Upper lobe of left lung (tissue), 6 donors: ENCODE measurements at places on chromosomes 7 and 10. TPM values are rescaled to one million over a fixed set of nuclear protein-coding genes. Genes with fewer than 3 reads are reported as not detected.

- no peak for DNase-seq
Observed at GRCh38 chr7:95794917-95795515, 22.7 kb downstream of the DYNC1I1 start.

- no peak for DNase-seq
Observed at GRCh38 chr10:50384238-50384637, 132.9 kb upstream of the ASAH2 start.

- DNase-seq = no peak
Observed at GRCh38 chr10:35346248-35346647, 9.9 kb downstream of the CCNY start.

DNA sequence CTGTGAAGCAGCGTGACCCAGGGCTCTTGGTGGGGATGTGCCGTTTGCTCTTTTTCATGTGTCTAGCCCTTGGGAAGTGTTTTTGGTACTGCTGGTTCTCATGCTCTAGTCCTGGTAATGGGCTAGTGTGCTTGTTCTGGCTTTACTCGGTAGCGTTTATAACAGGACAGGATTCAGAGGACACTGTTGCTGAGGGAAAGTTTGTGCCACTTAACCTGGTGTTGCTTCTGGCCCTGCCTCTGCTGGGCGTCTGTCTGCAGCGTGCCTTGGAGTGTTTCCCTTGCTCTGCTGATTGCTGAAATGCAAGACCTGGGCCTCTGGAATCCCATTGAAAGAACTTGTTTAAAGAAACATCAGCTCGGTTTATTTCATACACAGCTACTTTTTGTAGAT, 35.0 kb downstream of the INPP5A start:
- DNase-seq = no peak

GRCh38 chr10:112698818-112699164, 251.3 kb upstream of the TCF7L2 start:
- no peak for DNase-seq

DNA sequence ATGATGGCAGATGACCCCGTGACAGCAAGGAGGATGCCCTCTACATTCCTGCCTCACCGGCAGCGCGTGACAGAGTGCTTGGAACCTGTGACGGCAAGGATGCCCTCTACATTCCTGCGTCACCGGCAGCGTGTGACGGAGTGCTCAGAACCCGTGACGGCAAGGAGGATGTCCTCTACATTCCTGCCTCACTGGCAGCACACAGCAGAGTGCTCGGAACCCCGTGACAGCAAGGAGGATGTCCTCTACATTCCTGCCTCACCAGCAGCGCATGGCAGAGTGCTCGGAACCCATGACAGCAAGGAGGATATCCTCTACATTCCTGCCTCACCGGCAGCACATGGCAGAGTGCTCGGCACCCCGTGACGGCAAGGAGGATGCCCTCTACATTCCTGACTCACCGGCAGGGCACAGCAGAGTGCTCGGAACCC, 231.0 kb downstream of the DIP2C start:
- no peak for DNase-seq

- DNase-seq = no peak
Observed at GRCh38 chr7:32681174-32681518, 185.9 kb downstream of the AVL9 start.

DNA sequence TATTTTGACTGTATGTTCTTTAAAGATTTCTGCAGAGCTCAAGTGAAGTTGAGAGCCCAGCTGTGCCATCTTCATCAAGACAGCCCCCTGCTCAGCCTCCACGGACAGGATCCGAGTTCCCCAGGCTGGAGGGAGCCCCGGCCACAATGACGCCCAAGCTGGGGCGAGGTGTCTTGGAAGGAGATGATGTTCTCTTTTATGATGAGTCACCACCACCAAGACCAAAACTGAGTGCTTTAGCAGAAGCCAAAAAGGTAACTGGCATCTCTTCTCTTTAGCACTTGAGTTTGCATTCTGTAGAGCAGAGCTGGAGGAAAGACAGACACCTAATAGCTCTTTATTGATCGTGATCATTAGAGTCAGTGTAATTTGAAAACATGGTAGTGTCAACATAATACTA, 33.7 kb downstream of the MCM10 start:
- DNase-seq = no peak

DNA sequence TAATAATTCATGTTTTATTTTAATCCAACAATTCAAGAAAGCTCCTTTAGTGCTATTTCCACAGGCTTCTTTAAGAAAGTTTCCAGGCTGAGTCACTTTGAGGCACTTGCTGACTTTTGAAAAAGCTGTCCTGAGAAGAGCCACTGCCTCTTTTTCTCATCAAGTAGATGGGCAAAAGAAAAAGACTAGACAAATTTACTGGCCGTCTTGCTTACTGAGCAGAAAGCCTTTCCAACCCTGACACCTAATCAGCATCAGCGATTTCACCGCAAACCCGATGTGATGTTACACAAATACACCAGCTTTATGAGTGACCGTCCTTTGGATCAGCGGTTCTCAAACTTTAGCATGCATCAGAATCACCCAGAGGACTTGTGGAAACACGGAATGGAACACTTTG, 24.3 kb downstream of the CTTNBP2 start:
- no peak for DNase-seq

DNA sequence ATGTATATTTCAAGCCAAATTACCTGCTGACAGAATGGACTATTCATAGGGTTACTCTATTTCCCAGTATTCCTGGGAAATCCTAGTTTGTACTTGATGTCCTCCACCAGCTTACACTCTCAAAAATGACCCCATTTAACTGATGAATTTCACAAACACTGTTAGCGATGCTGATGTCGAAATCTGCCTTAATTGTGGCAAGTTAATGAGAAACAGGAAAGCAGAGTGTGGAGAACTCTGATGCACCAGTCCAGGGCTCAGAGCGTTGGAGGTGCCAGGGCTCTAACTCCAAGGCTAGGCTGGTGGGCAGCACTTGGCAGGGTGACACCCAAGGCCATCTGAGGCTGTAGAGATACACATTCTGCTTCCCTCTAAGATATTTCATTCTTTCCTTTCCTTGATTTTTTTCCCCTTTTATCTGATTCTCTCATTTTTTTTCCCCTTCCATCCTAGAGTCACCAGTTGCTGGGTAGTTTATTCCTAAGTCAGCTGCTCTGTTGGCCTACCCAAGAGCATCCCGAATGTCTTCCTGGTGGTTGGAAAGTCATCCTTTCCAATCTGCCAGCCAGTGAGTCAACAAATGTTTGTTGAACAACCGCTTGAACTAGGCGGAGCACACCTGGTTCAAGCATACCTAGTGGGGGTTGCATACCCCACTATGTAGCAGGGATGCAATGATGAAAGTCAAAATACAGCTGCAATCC, 525.0 kb upstream of the NRP1 start:
- no peak for DNase-seq

DNA sequence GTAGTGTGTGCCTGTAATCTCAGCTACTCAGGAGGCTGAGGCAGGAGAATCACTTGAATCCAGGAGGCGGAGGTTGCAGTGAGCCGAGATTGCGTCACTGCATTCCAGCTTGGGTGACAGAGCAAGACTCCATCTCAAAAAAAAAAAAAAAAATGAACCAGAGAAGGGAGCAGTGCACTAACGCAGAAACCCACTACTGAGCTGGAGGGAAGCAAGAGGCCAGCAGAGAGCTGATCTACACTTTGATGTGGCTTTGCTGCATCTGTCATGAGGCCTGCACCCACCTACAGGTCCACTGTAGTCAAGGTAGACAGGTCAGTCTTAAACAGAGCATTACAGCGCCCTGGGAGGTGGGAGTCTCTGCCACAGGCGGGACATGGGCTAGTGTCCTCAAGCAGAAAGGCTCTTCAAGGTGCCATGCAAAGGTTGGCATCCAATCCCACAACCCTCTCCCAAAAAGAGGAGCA, 30.0 kb downstream of the MAT1A start:
- no peak for DNase-seq

GRCh38 chr7:30019387-30019786, 7.1 kb downstream of the FKBP14 start:
- no peak for DNase-seq

DNA sequence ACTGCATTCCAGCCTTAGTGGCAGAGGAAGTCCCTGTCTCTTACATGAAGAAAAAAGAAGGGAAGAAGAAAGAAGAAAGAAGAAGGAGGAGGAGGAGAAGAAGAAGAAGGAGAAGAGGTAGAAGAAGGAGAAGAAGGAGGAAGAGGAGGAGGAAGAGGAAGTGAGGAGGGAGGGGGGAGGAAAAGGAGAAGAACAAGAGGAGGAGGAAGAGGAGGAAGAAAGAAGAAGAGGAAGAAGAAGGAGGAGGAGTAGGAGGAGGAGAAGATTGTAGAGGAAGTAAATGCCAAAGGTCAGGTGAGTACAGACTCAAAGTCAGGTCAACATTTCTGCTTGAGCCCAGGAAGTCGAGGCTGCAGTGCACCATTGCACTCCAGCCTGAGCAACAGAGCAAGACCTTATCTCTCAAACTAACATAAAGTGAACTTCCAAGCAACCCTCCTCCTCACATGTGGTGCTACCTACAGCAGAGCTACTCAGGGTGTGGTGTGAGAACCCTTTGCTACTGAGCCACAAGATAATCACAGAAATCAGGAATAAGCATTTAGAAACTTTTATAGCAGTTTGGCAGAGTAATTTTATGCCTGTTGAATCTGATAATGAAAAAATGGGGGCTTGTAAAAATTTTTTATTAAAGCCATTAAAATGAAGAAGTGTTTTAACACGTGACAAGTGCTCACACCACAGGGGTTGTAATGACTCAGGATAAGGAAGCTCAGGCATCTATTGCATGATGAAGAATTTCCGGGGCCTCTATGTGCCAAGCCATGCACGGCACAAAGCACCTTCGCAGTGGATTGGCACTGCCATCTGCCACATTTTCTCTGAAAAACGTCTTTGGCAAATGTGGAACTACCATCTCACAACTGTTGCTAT, 224.9 kb upstream of the AUTS2 start:
- DNase-seq = no peak

- no peak for DNase-seq
Observed at GRCh38 chr10:97428572-97428981, 2.6 kb downstream of the PGAM1 start.

- DNase-seq = no peak
Observed at GRCh38 chr10:14665865-14666857, 108.5 kb downstream of the FAM107B start.

GRCh38 chr7:17320657-17321056, 22.2 kb downstream of the AHR start:
- DNase-seq = no peak

DNA sequence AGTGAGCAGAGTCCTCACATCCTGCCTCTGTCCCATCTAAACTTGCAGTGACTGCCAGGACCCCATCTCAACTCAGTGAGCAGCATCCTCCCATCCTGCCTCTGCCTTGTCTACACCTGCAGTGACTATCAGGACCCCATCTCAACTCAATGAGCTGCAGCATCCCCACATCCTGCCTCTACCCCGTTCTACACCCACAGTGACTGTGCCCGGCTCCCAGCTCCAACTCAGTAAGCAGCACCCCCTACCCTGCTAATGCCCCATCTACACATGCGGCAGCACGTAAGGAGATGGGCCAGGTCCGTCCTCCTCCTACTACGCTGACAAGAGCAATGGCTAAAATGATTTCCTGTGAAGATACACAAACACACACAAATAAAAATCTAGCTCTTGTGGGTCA, 65.5 kb downstream of the TNS3 start:
- DNase-seq = no peak

- DNase-seq = no peak
Observed at GRCh38 chr10:126124046-126124445, 227.7 kb downstream of the FANK1 start.

GRCh38 chr7:37438906-37439652, 9.6 kb downstream of the ELMO1 start:
- DNase-seq = no peak

DNA sequence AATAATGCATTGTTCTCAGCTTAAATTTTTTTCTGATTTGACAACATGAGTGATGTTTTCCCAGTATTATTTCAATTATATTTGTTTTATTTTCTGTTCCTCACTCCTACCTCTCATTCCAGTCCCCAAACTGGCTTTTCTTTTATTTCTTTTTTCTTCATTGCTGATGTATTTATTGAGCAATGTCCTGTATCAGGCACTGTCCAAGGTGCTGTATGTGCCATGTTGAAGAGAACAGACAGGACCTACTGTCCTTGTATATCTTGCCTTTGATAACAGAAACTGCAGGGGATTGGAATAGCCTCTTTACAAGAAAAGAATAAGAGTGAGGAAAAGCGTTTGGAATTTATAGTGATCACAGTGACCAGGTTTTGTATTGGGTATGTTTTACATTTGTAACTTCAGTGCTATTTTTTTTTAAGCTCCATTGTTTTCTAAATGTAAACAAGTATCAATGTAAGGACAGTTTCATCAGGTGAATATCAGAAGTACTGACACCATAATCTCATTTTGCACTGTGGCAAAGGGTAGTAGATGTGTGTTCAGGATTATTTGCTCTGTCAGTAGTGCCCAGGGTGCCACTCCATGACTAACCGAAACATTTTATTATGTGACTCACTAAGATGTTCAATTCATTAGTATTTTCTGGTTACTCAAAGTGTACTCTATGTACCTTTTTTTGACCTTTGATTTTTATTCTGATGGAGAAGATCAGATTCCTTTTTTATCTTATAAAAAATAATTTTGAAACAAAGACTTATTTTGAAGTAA, 15.6 kb upstream of the CLDN12 start:
- no peak for DNase-seq

- no peak for DNase-seq
Observed at GRCh38 chr10:29537799-29538198, 97.0 kb downstream of the SVIL start.

DNA sequence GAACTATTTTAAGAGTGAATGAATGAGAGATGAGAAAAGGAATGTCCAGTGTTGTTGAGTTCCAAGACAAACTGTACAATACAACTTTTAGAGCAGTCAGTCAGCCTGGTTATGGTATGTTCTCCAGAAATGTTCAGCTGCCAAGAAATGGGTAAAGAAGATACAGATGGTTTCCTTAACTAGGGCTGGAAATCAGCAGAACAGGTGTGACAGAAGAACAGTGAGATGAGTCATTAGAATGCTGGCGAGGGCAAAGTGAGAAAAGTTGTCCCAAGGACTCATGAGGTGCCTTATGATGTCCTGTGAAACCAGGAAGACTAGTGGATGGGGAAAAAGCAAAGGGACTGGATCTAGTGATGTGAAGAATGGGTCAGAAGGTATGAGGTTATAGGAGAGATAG, 20.8 kb upstream of the SEPTIN7 start:
- DNase-seq = no peak

BTBD16 gene
- 0.91 TPM for total RNA-seq

VTI1A gene
- total RNA-seq = 29.5 TPM

CLRN3 gene
- total RNA-seq = not detected

PLCE1 gene
- total RNA-seq = 14.2 TPM

SUFU gene
- 13.1 TPM for total RNA-seq

PIK3AP1 gene
- total RNA-seq = 29.2 TPM

THSD7A gene
- total RNA-seq = 15.7 TPM

CAMK2B gene
- total RNA-seq = not detected

LRIT2 gene
- not detected for total RNA-seq

PNLIPRP1 gene
- total RNA-seq = 1.7 TPM

FAM24B gene
- total RNA-seq = 1.5 TPM

CACNB2 gene
- 2.7 TPM for total RNA-seq

VGF gene
- total RNA-seq = 0.24 TPM

ERVW-1 gene
- not detected for total RNA-seq

OR2A7 gene
- total RNA-seq = 8.2 TPM
